Coronary artery (tissue), 2 donors: ENCODE measurements at places on chromosomes 3 and 15.

GRCh38 chr15:77982127-77982490, 95.4 kb downstream of the TBC1D2B start:
- DNase-seq = no peak

GRCh38 chr15:42154212-42154941, 2.1 kb downstream of the PLA2G4F start:
- no peak for DNase-seq

- no peak for DNase-seq
Observed at GRCh38 chr15:46131876-46132275, 497.0 kb downstream of the SQOR start.

- no peak for DNase-seq
Observed at GRCh38 chr3:151544164-151544548, 83.3 kb upstream of the IGSF10 start.

DNA sequence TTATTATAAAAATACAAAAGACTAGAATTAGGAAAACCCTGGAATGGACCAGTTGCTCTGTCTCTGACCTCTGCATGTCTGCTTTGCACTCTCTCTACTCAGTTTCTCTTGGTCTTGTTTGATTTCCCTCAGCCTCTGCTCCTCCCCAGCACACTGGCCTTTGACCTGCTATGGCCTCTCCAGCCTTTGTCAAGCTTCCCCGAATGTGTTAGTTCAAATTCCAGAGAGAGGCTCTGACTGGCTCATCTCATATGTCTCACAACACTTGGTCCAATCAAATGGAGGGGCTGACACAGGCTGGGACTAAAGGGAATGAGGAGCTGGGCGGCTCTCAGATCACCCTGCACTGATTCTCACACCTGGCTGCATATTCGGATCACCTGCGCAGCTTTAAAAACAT, 52.4 kb upstream of the CMTM8 start:
- DNase-seq = no peak

DNA sequence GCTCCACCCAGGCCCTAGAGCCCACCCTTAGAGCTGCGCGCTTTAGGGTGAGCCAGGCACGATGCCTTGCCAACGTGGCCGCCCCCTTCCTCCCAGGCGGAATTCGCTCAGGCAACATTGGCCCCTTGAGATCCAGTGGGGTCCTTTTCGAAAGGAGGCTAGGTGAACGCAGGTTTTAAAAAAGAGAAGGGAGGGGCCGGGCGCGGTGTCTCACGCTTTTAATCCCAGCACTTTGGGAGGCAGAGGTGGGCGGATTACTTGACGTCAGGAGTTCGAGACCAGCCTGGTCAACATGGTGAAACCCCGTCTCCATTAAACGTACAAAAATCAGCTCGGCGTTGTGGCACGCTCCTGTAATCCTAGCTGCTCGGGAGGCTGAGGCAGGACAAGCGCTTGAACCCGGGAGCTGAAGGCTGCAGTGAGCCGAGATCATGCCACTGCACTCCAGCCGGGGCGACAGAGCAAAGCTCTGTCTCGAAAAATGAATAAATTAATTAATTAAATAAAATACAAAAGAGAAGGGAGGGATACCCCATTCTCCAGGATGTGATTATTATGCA, 984 bp upstream of the RPP25 start:
- DNase-seq = no peak
